NCI-H748 treated with DMSO at 0.1 percent for 48 hours (cell line): ENCODE measurements at places on chromosomes 11 and 22.

DNA sequence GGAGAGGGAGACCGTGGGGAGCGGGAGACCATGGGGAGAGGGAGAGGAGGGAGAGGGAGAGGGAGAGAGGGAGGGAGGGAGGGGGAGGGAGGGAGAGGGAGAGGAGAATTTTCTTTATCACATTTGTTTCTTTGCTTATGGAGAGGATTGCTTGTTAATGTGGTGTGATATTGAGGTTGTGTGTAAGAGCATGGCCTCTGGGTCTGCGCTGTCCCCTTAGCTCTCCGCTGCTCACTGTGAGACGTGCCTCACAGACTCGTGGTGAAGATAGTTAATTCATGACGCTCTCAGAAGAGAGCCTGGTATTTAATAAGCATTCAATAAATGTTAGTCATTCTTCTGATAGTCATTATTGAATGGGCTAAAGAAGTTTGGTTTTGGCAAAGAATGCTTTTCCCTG lies 26.2 kb downstream of the PPFIA1 start:
- DNase-seq, result no peak

DNA sequence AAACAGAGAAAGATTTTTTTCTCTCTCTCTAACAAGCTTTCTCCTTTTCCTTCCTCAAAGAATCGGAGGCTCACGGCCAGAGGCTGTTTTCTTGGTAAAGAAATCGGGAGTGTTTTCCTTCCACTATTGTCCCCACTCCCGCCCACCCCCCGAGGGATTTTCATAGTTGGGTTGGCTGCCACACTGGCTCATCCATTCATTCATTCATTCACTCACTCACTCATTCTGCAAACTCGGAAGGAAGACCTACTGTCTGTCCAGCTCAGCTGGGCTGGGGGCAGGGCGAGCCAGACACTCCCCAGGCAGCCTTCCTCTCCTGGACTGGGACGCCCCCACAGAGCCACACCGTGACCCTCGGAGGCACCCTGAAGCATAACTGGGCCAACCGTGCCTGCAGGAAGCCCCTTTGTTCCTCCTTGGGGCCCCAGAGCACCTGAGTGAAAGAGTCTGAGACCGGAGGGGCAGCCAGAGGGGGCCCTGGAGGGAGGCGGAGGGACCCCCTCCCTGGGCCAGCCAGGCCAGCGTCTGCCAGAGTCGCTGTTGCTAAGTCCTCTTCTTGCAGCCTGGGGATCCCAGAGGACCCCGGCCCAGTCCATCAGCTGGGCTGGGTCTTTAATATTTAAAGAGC lies 17.0 kb downstream of the CDKN1C start:
- DNase-seq, result no peak

- no peak for DNase-seq
These were observed 16.9 kb downstream of the FXYD6 start for GRCh38 chr11:117859488-117860112.

- no peak for DNase-seq
These were observed 129.8 kb upstream of the SLC5A12 start for GRCh38 chr11:26851696-26852095.
